Activated T-cell treated with anti-CD3 and anti-CD28 coated beads for 1 hour (primary cell): ENCODE measurements at places on chromosomes 12 and 14.

- DNase-seq: no peak
These were observed 1266.1 kb downstream of the LRFN5 start for GRCh38 chr14:42872786-42873185.

- DNase-seq: no peak
These were observed 45.3 kb downstream of the R3HDM2 start for GRCh38 chr12:57385586-57385985.

GRCh38 chr12:124913474-124914391, 717 bp downstream of the UBC start:
- peak; percentile 88 for DNase-seq

- no peak for DNase-seq
These were observed 344.6 kb downstream of the ETNK1 start for GRCh38 chr12:22969521-22969920.

GRCh38 chr12:25690996-25691864, 138.1 kb upstream of the LMNTD1 start:
- DNase-seq: no peak

- no peak for DNase-seq
These were observed 298.6 kb downstream of the AKAP6 start for GRCh38 chr14:32627545-32628298.

- no peak for DNase-seq
These were observed 106.8 kb downstream of the ZFC3H1 start for GRCh38 chr12:71556875-71557274.

GRCh38 chr14:75437201-75438143, 9.7 kb downstream of the JDP2 start:
- DNase-seq: no peak

DNA sequence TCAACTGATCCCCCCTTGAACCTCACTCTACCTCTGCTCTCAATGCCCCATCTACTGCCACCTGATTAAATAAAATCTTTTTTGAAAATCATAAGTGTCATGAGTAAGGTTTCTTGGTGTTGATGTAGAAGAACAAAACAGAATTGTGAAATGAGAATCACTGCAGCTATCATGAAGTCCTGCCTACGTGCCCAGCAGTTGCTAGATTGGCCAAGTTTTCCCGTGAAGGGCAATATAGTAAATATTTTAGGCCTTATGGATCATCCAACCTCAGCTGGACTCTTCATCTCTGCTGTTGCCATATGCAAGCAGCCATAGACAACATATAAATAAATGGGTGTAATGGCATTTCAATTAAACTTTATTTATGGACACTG, 5.2 kb upstream of the OAS3 start:
- DNase-seq: no peak

DNA sequence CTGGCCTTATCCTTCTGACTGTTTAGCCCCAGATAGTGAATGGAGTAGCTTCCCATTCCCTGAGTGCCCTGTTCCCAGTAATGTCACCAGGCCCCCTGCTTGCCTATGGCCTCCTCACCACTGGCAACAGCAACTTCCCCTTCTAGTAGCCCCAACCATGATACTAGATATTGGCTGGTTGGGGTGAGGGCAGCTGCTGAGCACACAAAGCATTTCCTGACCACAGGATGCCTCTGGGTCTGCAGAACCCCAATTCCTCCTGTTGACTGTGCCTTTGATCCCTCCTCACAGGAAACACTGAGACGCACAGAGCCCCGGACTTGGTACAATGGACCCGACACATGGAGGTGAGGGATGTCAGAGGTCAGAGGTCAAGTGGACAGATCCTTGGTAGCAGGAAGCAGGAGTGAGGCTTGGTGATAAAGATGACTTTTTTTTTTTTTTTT, 597 bp downstream of the SOAT2 start:
- DNase-seq: no peak

DNA sequence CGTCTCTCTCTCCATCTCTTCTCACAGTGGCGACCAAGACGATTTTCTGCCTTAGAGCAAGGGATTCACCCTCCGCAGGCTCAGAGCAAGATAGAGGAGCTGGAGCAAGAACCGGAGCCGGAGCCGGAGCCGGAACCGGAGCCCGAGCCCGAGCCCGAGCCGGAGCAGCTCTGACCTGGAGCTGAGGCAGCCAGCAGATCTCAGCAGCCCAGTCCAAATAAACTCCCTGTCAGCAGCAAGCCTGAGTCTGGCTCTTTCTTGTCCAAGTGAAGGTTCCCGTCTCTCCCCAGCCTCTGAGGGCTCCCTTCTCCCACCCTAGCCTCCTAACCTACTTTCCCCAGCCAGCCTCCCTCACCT, 5.9 kb downstream of the LAG3 start:
- no peak for DNase-seq

DNA sequence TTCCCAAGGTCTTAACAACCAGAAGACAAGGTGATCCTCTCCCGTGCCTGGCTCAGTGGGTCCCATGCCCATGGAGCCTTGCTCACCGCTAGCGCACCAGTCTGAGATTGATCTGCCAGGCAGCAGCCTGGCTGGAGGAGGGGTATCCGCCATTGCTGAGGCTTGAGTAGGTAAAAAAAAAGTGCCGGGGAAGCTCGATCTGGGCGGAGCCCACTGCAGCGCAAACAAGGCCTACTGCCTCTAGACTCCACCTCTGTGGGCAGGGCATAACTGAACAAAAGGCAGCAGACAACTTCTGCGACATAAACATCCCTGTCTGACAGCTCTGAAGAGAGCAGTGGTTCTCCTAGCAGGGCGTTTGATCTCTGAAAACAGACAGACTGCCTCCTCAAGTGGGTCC, 104.0 kb downstream of the C14orf39 start:
- no peak for DNase-seq

- DNase-seq: no peak
These were observed 94.6 kb upstream of the MUCL1 start for GRCh38 chr12:54759751-54760150.

DNA sequence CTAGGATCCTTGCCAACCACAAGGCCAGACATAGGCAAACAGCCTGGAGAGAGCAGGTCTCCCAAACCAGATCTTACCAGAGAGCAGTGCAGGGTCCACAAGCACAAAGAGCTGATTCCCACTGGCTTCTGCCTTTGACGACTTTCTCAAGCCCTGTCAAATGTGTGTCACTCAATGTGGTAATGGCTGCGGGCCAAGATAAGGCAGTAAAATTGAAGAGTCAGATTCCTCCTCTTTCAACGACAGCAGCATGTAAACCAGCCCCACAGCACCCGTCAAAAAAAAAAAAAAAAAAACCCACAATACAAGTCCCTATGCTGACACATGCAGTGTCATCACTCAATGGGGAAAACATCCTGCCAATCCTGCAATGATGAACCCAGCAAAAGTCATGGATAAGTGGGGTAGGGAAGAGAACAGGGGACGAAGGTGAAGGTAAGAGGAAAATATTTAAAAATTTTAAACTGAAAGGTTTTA, at the start of gene STON2:
Gene STON2 (minus strand): TSS at position 123 of the 477 bp plus-strand sequence. CDS start 1,942 bp downstream, outside the sequence.
- no peak for DNase-seq

- no peak for DNase-seq
These were observed 1.1 kb downstream of the PDE3A start for GRCh38 chr12:20369305-20370013.

DNA sequence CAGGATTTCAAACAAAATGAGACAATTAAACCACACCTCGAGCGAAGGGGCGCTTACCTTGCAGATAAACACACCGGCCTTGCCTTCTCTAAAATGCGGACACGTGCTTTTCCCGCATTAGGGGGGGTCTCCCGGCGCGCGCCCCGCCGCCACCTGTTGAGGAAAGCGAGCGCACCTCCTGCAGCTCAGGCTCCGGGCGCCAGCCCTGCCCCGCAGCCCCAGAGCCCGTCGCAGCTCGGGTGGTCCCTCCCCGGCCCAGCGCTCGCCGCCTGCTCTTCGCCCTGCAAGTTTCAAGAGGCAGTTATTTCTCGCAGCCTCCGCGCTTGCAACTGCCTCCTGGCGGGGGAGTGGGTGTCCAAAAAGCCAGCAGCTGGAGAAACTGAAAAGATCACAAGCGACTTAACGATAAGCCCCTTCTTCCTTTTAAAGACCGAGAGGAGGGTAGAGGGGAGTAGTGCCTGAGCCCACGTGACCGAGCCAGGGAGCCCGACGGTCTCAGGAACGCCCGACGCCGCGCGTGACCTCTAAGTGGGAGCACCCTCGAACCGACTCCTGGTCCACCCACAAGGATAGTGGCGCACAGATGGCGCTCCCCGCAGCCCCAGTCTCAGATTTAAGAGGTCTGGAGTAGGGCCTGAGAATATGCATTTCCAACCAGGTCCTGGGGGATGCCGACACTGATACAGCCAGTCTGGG, at the start of gene ESR2:
Gene ESR2 (minus strand): TSS at position 396 of the 696 bp plus-strand sequence. CDS start 11,386 bp downstream, outside the sequence.
- peak; percentile 1 for DNase-seq

DNA sequence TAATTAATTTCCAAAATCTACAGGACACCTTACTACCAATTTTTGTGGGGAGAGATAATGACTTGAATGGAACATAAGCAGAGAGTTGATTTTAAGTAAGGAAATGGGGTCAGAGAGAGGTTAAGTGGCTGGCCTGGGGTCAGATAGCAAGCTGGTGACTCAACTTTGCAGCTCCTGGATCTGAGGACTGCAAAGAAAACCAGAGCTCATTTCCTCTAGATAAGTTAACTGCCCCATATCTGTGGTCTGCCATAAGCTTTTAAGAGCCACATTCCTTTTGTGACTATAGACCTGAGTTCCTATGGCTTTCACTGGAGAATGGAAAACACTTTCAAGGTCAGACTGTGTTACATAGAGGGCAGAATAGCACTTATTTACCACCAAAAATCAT, 201.2 kb upstream of the PRICKLE1 start:
- no peak for DNase-seq

- DNase-seq: no peak
These were observed 846 bp upstream of the MTHFD1 start for GRCh38 chr14:64387232-64387781.

- DNase-seq: no peak
These were observed 78.8 kb downstream of the KCNMB4 start for GRCh38 chr12:70444903-70445302.

DNA sequence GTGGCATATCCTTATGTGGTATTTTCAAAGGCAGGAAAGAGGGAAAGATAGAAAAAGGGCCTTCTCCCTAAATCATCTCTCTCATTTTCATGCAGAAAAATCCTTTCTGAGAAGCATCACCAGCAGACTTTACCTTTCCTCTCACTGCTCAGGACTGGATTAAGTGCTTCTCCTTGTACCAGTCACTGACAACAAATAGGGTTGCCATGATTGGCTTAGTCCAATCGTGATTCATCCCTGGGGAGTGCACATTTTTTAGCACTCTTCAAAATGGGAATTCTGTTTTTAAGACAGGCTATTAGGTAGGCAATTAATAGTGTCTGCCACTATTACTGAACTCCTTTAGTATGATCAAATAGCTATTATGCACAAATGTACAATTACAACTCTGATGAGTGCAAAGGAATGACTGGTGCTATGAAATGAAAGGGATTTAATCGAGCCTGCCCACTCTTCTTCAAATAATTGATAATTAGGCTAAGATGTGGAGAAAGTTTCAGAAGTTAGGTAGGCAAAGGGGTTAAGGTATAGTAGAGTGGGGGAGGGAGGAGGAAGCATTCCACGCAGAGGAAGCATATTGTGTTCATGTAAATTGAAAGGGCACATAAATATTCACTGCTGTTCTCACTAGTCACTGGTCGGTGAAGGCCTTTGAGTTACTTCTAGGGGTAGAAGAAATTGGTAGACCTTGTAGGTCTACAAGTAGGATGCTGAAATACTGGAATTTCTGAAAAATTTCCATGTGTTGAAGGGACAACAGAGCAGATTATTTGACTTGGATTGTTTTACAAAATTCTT, 84.0 kb downstream of the MSRB3 start:
- DNase-seq: no peak

- no peak for DNase-seq
These were observed 65.2 kb downstream of the MARK3 start for GRCh38 chr14:103450416-103450815.

GRCh38 chr12:64696080-64696741, 63.0 kb downstream of the GNS start:
- DNase-seq: no peak

DNA sequence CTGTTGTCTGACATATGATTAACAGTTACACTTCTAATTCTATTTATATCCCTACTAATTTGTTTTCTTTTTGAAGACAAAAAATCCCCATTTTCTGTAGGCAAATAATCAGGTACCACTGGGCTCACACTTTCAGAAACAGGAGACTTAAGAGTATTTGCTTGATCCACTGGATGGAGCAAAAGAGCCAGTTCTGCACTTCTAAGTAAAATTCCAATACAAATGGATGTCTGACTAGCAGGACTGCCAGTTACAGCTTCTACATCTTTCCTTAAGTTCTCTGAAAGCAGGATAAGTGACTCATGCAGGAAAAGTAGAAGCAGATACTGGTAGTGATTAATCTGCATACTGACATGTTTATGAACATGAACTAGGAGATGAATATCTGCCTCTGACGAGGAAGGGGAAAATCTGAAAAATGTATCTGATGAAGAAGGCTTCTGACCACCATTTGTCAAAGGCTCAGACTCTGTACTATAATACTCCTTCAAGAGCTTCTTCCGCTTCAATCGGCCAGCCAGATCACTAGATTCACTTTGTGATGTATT, 73.8 kb upstream of the ANKS1B start:
- DNase-seq: no peak

DNA sequence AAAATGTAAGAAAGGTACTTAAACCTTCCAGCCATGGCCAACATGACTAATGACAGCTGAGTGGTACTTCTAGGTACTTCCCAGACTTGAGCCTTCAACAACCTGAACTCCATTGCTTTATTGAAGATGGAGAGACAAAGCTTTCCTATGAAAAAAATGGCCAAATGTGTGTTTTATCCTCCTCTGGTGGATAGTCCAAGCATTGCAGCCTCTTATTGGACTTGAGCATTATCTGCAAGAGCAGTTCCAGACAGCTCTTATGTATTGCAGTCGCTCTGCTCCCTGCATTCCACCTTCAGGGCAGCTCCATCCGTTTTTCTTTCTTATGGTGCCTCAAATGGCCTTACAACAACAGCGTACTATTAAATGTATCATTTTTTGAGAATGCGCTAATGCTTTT, 588.2 kb downstream of the NRXN3 start:
- DNase-seq: no peak

DNA sequence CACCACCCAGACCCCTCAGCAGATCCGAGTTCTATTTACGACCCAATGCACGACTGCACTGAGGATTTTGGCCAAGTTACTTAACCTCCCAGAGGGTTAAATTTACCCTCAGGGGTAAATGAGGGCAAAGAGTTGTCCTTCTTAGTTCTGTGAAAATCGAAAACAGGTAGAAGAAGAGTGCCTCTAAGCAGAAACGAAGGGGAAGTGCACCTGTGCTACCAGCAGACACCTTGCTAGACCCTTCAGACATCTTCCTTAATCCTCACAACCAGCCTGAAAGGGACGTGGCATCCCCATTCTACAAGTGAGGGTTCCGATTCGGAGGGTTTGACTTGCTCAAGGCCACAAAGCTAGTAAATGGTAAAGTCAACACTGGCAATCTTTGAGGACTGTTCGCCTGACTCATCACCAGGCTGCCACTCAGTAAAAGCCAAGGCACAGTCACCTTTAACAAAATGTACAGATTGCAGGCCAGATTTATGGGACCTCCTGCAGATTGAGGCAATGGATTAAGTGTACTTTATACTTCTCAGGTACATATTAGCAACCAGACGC, 1.6 kb downstream of the GSG1 start:
- no peak for DNase-seq
